Stimulated activated CD8-positive, alpha-beta memory T cell treated with anti-CD3 and anti-CD28 coated beads, Interleukin-15, amount 100 ng/mL, for 4 hours (primary cell): ENCODE measurements at places on chromosomes 7 and 10.

DNA sequence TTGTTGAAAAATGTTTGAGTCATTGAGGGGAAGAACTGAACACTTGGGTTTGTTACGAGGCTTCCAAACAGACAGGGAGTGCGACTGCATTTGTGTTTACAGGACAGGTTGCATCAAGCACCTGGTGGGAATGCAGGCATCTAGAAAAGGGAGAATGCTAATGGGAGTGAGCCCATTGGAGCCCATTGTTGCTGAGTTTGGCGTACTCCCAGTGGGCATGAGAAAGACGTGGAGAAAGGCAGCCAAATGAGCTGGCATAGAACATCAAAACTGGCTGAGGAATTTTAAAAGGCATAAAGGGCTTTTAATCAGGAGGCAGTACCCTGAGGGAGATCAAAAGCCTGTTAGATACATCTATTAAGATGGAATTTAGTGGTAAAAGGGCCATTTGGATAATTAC, 171.6 kb upstream of the NPSR1 start:
- DNase-seq: no peak

DNA sequence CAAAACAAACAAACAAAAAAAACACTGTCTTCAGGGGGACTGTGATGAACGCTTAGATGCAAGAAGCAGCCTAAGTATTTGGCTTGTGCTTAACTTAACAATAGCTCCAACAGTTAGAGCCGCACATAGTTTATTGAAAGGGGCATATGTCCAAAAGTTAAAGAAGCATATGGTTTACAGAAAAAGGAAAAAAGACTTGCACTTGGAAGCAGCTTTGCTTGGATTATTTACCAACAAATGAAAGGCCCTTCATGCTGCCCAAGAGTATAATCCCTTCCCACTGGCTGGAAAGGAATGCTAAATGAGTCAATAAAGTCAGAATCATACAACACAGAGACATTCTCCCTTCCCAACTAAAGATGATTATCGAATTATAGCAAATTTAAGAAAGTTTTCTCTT, 77.9 kb downstream of the GLI3 start:
- DNase-seq: no peak

DNA sequence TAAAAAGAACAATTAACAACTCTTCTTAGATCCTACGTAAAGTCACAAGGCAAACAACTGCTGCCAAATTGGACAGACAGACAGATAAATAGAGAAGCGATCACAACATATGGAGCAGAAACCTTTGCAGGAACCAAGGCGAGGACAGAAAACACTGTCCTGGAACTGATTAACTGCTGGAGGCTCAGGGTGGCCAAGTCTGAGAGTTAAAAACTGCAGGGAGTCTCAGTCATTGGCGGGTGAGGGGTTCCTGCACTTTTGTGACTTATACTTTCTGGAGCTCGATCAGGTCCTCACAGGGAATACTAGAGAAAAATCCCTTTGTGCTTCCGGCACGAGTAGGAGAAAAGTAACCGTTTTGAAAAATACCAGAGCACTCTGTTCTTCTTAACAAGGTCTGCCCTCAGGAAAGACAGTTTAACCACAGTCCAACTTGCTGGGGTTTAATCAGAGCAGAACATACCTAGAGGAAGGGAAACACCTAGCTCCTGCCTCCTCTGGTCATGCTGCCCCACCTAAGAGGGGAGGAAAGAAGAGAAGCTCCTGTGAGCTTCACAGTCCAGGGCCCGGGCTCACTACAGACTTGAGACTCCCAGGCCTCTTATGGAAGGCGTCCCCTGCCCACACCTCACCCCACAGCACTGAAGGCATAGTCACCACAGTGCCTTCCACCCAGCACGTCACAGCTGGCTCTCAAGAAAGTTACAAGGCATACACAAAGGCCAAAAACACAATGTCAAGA, 74.9 kb downstream of the LARP4B start:
- no peak for DNase-seq

DNA sequence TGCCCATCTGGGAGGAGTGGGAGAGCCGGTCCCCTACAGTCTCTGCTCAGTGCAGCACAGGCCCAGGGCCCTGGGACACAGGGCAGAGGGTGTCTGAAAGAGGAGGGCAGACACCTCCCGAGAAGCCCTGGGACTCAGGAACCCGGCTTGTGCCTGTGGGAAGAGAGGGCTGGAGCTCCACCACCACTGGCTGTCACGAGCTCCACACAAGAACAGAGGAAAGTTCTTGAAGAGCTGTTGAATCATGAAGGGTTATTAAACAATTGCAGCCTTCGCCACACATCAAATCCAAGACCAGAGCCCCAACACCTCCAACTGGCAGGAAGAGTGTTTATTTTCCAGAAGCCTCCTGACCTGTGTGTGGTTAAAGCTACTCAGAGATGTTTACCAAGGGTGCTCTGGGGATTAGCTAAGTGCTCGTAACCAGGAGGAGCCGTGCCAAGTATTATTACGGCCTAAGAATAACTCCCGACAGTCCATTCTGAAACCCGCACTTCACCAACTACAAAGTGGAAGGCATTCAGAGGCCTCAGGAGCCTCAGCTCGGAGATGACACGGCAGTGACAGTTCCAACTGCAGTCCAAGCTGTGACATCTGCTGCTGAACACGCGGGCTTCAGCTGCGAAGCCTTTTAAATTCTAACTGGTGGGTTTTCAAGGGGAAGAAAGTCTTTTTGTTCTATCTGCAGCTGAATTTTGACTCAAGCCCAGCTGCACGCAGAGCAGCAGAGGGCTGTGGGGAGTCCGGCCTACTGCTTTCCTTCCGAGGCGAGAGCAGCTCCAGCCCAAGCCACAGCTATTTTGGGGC, 75.1 kb downstream of the MAD1L1 start:
- no peak for DNase-seq

DNA sequence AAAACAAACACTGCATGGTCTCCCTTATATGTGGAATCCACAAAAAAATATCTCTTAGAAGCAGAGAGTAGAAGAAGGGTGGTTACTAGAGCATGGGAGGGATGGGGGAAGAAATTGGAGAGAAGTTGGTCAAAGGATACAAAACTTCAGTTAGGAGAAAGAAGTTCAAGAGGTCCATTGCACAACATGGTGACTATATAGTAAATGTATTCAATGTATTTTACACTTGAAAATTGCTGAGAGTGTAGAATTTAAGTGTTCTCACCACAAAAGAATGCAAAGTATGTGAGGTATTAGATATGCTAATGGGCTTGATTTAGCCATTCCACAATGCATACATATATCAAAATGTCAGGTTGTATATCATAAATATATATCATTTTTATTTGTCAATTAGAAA, 232.0 kb upstream of the CELF2 start:
- no peak for DNase-seq

GRCh38 chr7:118583641-118584040, 359.1 kb downstream of the ANKRD7 start:
- DNase-seq: no peak

DNA sequence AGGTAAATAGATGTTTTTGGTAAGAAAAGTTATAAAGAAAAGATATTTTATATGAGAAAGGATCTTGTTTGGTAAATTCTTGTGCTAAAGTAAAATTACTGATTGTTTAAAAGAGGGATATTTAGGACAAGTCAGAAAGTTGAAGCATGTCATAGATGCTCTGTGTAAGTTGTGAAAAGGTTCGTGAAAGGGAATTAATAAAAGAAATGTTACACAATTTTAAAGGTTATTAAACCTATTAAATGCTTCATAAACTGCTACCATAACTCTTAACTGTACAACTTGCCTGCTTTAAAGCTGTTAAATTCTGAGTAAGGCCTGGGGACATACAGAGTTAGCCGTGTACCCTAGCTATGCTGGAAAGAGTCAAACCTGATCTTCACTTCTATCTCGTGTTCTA, 634.1 kb downstream of the ACTR3B start:
- DNase-seq: no peak

- no peak for DNase-seq
Observed at GRCh38 chr7:151507806-151508205, 11.9 kb downstream of the RHEB start.

- no peak for DNase-seq
Observed at GRCh38 chr10:35140126-35140525, 13.5 kb downstream of the CREM start.

DNA sequence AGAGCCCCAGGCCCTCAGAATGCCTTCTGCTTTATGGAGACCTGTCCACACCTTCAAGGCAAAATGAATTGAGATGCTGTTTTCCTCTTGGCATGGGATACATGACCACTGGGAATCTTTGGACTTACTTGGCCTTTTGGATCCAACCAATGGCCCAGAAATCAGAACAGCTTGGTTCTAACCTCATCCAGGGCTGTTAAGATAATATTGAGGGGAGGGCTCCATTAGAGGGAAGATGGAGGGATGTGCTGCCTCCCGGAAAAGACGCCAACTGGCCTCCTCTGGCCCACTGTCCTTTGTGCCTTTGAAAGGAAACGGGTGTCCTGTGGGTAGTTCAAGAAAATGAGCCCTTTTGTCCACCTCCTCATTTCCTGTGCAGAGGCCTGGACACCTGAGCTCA, 530.9 kb downstream of the KCNMA1 start:
- no peak for DNase-seq

DNA sequence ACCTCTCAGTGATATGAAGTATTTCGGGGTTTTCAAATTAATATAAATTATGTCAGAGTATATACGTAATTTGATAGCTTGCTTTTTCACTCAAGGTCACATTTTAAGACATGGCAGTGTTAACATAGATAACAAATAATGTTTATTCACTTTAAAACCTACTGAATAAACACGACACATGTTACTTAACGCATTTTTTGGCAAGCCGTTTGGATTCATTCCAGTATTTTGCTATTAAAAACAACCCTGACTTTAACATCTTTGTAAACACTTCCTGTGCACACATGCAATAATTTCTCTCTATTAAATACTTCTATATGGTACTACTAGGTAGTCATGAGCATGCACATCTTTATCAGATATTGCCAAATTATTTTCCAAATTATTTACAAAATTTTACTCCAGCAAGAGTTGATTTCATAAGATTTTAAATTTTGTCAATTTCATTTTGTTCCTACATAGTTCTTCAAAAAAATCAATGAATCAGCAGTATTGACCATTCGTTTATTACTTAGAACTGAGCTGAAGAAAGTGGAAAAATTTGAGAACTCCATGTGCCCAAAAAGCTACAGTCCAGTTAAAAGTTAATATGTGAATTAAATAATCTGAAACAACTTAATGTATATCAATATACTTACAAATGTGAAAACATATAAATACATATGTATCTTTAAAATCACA, 26.8 kb upstream of the THSD7A start:
- no peak for DNase-seq

DNA sequence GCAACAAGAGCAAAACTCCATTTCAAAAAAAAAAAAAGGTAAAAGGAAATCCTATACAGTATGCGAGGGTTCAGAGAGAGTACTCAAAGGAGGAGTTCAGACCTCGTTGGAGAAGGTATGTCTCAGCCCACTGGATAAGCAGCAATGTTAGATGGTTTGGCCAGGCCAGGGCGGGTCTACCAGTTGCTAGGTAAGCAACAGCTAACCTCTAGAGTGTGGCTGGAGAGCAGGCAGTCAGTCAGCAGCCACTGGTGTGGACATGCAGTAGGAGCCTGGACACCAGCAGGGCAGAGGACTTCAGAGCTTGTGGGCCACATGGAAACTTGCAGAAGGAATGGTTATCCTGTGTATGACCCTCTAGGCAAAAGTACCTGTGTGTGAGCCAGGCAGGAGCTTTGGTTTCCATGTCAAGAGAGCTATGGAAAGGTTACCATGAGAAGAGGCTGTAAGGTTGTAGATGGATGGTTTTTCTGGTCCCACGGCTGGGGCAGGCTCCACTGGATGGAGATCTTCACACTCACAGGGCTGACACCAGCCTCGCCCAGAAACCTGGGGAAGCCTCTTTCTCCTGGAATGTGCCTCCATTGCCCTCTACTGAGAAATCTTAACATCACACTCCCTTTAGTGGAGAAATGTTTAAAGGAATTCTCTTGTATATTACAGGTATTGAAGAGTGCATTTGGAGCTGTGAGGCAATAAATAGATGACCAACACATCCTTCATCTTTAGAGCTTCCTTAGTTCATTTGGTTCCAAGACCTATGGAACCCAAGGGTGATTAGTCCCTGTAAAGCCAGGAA, 63.6 kb downstream of the CCDC186 start:
- no peak for DNase-seq

GRCh38 chr7:36473454-36474282, 84.0 kb downstream of the ANLN start:
- DNase-seq: no peak

GRCh38 chr10:62616885-62617590, 187.5 kb upstream of the ADO start:
- DNase-seq: no peak

DNA sequence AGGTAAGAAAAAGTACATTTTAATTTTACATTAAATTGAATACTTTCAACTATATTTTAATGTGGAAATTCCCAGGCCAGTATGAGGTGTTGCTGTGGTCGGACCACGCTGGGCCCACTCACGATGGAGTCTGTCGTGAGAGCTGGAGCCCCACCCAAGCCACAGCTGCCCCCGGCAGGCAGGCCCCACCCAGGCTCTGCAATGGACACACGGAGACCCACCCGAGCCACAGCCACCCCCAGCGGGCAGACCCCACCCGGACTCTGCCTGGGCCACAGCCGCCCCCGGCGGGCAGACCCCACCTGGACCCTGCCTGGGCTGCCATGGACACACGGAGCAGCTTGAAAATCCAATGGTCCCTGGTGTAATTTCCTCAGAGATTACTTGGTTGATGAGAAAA, 141.3 kb downstream of the PTPRN2 start:
- no peak for DNase-seq

GRCh38 chr7:25926451-25926850, 225.5 kb upstream of the NFE2L3 start:
- no peak for DNase-seq

DNA sequence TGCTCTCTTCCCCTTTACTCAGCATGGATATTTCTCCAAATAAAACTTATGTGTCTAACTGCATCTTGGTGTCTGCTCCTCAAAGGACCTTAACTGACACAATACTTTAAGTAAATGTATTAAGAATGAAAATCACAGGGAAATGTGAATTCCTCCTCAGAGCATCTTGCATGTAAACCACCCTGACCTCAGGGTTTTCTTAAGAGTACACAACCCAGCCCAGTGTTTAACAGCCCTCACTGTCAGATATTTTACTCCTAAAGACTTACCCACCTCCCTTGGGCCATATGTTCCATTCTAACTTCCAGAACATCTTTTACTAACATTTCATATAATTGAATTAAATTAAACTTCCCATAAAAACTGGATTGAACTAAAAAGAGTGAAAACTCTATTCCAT, 315.3 kb downstream of the HPSE2 start:
- no peak for DNase-seq

- DNase-seq: no peak
Observed at GRCh38 chr10:11563936-11564335, 47.5 kb downstream of the USP6NL start.

GRCh38 chr7:77830649-77831355, 32.2 kb downstream of the PHTF2 start:
- no peak for DNase-seq

GRCh38 chr7:96277921-96278320, 44.0 kb downstream of the SLC25A13 start:
- no peak for DNase-seq

GRCh38 chr10:24715246-24715769, 8.4 kb downstream of the ARHGAP21 start:
- no peak for DNase-seq

- no peak for DNase-seq
Observed at GRCh38 chr7:142001163-142001874, 5.6 kb downstream of the MGAM start.

- DNase-seq: peak; percentile 34
Observed at GRCh38 chr7:129210256-129210988, 14.4 kb upstream of the AHCYL2 start.

GRCh38 chr10:124145109-124145870, 51.9 kb upstream of the CHST15 start:
- DNase-seq: no peak
